ENCODE measurements at places on chromosomes 2 and 18.
A peak's percentile ranks its signal among the peaks of the same experiment; 100 is the strongest.

DNA sequence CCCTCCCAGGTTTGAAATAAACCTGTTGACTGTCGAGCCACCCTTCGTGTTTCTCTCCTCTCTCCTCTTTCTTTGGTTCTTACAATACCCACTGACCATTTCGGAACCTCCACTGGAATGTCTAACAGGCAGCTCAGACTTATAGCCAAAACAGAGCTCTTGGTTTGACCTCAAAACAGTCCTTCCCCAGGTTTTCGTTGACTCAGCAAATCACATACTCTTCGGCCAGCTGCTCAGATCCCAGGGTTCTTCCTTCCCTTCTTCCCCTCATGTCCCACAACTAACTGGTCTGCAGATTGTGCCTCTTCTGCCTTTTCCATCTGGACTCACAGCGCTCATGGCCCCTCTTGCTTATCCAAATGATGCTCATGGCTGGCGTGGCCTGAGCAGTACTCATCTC, 4.7 kb downstream of the ARMC9 start:
- no peak for DNase-seq

DNA sequence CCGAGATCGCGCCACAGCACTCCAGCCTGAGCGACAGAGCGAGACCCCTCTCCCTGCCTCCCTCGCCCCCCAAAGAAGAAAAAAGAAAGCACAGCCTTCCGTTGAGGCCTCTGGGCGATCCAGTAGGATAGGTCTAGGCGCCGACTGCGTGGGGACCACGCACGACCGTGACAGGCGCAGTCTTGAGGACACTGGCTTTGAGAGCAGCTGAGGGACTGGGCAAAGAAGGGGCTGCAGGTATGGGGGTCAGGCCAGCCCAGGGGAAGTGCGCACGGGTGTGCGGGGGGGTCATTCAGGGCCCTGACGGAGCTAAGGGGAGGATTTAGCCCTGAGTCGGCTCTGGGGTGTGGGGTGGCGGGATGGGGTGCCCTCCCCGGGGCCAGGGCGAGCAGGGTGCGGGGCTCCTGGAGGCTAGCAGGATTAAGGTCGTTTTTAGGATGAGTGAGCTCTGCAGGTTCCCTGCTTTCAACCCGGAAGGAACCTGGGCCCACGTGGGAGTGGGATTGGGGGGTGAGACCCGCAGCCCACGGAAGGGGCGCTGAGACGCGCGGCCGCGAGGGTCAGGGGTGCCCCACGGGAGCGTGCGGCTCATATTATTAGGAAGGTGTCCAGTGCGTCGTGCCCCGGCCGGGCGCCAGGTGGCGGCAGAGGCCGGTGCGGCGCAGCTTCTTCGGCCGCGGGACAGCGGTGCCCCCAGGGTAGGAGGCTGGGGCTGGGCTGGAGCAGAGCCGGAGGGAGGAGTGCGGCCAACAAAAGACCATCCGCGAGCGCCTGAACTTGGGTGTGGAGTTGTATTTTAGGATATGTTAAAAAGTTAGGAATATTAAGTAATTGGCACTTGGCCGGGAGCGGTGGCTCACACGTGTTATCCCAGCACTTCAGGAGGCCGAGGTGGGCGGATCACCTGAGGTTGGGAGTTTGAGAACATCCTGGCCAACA, 20.5 kb upstream of the ZNF236 start:
- no peak for DNase-seq

- DNase-seq: no peak
Observed at GRCh38 chr2:42585779-42586178, 17.3 kb downstream of the MTA3 start.

DNA sequence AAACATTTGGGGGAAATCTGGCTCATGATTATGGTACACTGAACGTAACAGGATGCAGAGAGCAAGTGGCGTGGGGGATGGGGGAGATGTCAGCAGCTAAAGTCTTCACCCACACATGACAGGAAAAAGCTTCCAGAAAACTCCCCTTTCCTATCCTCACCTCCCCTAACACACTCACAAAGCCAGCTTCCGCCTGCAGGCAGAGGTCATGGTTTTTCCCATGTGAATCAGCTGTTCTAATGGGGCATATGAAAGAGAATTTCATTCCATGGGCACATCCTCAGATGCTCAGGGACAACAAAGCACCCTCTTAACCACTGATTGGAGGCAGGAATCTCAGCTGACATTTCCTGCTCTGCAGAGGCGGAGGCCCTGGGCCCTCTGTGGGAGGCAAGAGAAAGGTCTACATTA, 129.1 kb downstream of the TSN start:
- no peak for DNase-seq

- no peak for DNase-seq
Observed at GRCh38 chr2:122480501-122481243, 725.2 kb downstream of the TSN start.

DNA sequence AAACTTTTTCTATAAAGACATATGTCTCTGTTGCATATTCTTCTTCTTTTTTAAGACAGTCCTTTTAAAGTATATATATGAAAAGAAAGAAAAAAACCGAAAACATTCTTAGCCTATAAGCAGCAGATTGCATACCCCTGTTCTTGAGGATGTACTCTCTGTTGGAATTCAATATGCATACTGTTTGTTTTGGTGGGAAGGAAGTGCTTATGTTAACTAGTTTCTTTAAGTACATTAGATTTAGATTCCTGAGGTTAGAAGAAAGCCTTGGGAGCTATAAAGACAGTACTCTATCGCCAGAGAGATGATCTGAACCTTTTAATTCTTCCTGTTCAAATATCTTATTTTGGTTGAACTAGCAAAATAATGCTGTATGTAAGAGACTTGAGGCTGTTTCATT, 46.8 kb upstream of the TBR1 start:
- DNase-seq: no peak

DNA sequence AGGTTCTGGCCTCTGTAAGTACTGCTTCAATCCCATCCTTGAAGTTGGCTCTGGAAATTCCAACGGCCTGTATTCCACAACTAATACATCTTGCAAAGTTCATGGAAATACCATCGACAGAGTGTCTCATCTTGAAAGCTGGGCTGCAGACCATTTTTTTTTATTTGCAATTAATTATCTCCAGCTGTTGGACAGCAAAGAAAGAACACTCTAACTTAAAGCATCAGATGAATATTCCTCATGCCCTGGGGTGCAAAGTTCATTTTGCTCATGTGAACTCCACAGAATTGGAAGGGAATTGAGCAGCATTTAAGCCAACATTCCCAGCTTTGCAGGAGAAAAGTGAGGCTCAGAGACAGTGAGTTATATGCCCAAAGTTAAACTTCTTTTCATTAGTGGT, 96.5 kb upstream of the PIEZO2 start:
- no peak for DNase-seq

DNA sequence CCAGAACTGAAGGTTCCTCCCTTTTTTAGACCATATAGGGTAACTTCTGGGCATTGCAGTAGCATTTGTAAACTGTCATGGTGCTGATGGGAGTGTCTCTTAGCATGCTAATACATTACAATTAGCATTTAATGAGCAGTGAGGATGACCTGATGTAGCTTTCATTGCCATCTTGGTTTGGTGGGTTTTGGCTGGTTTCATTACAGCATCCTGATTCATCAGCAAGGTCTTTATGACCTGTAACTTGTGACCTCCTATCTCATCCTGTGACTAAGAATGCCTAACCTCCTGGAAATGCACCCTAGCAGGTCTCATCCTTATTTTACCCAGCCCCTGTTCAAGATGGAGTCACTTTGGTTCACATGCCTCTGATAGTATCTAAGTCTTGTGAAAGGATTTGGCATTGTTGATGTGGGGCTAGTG, 159.0 kb downstream of the TMX3 start:
- no peak for DNase-seq

- DNase-seq: no peak
Observed at GRCh38 chr2:240298117-240298790, 137.2 kb upstream of the GPC1 start.

- DNase-seq: no peak
Observed at GRCh38 chr18:36398419-36398818, 100.9 kb downstream of the FHOD3 start.

GRCh38 chr18:44871771-44872170, 191.1 kb downstream of the SETBP1 start:
- DNase-seq: no peak

- no peak for DNase-seq
Observed at GRCh38 chr2:43174368-43174916, 52.0 kb downstream of the ZFP36L2 start.

DNA sequence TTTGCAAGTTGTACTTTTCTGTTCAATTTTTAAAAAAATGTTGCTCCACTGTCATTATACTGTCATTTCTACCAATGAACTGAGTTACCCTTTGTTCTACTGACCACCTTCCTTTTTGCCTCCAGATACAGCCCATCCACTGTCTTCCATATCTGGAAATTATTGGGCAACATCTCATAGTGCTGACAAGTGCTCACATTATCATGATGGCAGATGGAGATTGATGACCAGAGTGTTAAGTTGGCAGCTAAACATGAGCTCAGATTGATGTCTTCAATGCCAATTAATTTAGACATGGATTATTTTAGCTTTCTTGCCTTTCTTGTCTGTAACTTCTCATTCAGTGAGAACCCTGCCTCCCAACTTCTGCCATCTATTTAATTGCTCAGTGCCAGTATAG, 76.6 kb downstream of the KIAA1328 start:
- no peak for DNase-seq

DNA sequence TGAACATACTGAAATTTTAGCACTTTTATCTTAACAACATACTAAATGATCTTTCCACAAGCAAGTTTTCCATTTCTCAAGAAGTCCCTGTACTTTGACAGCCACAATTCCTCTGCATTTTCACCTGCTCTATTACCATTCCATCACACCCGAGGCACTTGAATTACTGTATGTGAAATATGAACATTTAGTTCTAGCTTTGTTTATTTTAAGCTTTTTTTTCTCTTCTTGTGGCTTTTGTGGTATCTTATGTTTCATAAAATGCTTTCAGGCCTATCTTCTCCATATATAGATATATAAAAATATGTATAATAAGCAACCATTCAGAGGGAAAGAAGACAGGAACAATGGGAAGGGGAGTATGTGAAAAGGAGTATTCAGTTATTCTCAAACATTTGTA, 693.9 kb downstream of the SATB2 start:
- no peak for DNase-seq

DNA sequence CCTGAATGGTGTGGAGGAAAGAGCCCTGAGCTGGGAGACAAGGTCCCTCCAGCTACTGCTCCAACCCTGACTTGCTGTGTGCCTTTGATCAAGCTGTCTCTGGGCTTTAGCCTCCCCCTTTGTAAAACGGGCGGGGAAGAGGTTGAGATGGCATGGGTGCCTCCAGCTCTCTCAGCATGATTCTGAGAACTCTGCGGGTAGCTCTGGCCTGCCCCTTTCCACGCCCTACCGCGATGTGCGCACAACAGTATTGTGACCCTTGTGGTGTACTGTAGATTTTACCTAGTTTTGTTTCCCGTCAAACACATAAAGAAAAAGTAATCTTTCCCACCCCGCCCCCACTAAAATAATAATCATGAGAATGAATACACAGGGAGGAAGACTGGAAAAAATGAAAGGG, 5.3 kb downstream of the CD8A start:
- DNase-seq: no peak

- DNase-seq: no peak
Observed at GRCh38 chr2:85582492-85582891, 1.7 kb upstream of the VAMP5 start.

GRCh38 chr18:3652380-3653262, 202.6 kb downstream of the TGIF1 start:
- DNase-seq: peak; percentile 28

GRCh38 chr2:21372654-21373053, 248.9 kb downstream of the TDRD15 start:
- DNase-seq: no peak

DNA sequence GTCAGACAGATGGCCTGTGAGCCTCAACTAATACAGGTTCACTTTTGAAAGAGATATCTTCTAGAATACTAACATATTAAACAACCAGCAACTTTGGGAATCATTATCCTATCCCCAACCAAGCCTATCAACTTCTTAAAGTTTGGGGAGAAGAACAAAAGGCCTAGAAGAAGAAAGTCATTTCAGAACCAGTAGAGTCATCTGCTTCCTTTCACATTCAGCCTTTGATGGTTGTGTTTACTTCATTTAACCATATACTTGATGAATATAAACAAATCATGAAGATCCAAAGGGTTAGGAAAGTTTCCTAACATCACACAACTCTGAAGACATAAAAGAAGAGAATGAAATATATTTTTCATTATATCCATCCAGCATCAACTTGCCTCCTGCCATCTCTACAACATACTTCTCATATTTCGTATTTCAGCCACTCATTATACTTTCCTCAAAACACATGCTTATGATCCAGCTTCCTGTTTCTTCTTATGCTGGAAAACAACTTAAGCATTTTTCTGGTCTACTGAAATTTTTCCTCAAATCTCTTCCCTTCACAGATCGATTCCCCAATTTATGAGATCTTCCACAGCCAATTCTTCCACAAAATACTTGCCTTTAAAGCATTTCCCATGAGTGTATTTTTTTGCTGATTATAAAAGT, 114.3 kb downstream of the CACNB4 start:
- no peak for DNase-seq

- DNase-seq: no peak
Observed at GRCh38 chr2:232324778-232325177, 53.8 kb upstream of the ALPP start.

DNA sequence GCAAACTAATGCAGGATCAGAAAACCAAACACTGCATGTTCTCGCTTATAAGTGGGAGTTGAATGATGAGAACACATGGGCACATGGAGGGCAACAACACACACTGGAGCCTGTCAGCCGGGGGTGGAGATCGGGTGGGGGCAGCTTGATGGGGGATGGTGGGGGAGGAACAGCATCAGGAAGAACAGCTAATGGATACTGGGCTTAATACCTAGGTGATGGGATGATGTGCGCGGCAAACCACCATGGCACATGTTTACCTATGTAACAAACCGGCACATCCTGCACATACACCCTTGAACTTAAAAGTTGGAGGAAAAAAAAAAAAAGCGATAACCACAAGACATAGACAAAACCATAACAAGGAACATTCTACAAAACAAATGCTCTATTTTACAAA, 10.4 kb downstream of the CHMP3 start:
- DNase-seq: no peak

- DNase-seq: peak; percentile 64
Observed at GRCh38 chr2:54570925-54571694, 115.0 kb downstream of the SPTBN1 start.

GRCh38 chr2:28227498-28227897, 165.2 kb upstream of the FOSL2 start:
- DNase-seq: no peak

GRCh38 chr2:85648619-85649018, 19.4 kb downstream of the SFTPB start:
- no peak for DNase-seq

DNA sequence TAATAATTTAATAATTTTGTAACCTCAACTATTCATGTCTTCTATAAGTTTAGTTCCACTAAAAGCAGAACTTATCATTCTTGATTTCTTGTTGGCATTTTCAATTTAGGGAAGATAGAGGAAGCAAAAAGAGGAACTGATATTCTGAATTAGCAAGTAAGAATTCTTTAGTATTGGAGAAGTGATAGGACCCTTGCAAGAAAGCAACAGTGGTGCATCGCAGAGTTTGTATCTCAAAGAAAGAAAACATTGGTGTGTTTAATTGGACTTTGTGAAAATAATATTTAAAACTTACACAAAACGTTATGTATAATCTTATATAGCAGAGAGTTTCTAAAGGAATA, 36.5 kb upstream of the TNFRSF11A start:
- DNase-seq: no peak
